ENCODE measurements at places on chromosomes 12 and 14.

- DNase-seq = no peak
These were observed 65.0 kb downstream of the PITPNM2 start for GRCh38 chr12:123085730-123086487.

DNA sequence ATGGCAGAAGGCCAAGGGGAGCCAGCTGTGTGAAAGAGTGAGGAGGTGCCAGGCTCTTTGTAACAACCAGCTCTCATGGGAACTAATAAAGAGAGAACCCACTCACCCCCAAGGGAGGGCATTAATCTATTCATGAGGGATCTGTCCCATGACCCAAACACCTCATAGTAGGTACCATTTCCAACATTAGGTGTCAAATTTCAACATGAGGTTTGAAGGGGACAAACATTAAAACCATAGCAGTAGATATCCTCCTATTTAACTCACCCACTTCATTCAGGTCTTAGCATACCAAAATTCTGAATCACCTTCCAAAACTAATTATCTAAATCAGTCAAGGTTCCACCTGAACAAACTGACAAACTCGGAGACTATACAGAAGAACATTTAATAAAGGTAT, 75.3 kb downstream of the PPFIA2 start:
- no peak for DNase-seq

DNA sequence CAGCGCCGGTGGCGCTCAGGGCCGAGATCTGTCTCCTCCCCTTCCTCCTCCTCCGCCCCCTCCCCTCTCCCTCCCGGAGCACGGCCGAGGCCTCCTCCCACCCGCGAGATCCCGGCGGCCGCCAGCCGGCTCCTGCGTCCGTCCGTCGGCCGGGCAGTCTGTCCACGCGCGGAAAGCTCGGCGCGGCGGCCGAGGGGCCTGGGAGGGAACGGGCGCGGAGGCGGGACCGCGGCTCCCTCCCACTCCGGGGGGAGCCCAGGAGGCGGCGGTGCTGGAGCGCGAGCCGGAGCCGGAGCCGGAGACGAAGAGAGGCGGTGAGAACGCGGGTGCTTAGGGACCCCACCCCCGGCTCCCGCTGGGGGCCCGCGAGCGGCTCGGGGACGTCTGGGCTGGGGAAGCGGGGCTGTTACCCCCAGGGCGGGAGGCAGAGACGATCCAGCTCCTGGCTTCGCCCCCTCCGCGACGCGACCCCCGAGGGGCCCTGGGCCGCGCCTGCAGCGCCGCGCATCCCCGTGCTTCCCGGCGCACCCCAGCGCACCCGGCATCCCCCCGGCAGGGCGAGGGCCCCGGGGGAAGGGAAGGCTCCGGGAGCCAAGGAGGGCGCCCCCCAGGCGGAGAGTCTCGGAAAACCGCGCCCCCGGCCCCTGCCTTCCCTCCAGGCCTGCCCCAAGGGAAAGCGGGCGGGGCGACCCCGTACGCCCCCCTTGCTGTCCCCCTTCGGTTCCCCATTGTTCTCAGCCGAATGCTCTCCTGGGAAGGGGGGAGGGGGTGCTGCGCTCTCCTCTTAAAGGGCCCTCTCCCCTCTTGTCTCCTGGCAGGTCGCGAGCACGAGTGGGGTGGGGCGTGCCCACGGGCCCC, at the start of gene DTX1:
DTX1 (plus strand) TSS at position 100 of the 858 bp plus-strand sequence. CDS start 1,463 bp downstream, outside the sequence.
- no peak for DNase-seq

- DNase-seq = no peak
These were observed 88.4 kb downstream of the TMCC3 start for GRCh38 chr12:94561943-94562411.

DNA sequence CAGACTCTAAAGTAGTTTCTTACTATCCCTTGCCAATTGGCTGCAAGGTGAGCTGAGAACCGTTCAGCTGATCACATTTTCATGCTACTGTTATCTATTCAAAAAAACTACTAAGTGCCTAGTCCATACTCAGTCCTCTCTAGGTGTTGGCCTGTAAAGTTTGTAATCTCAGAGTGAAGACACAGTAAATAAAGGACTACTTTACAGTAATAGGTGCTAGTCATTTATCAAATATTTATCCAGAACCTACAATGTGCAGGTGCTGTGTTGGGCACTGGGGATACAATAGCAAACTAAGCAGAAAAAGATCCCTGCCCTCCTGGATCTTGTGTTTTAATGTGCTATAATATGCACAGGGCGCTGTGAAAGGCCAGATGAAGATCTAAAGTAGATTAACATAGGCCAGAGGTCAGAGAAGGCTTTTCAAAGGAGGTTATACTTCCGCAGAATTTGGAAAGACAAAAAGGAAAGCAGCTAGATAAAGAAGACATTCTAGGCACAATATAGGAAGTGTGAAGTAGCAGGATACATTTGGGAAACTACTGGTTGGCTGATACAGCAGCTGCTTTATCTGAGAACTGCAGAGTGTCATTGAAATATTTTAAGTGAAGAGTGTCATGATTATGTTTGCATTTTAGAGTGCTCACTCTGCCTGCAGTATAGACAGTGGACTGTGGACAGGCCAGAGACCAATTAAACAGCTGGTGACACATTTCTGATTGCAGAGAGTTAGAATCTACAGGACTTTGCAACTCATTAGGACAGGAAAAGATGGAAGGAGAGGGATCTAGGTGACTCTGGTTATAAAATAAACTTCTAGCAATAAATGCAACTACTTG, 8.0 kb upstream of the ACTR10 start:
- DNase-seq = no peak

- DNase-seq = no peak
These were observed 8.4 kb upstream of the TMTC1 start for GRCh38 chr12:29792132-29792531.

DNA sequence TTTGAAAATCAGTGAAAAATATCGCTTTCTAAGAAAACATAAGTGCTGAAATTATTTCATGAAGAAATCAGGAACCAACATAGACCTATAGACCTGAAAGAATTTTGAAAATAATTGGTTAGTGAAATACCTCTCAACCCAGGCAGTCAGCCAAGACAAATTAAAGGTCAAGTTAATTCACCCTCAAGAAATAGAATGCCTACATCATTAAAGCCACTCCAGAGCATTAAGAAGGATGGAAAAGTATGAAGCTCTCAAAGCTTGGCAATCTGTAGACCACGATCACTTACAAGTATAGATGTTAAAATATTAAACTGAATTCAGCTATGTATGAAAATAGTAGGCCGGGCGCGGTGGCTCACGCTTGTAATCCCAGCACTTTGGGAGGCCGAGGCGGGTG, 48.3 kb downstream of the SFSWAP start:
- DNase-seq = no peak

DNA sequence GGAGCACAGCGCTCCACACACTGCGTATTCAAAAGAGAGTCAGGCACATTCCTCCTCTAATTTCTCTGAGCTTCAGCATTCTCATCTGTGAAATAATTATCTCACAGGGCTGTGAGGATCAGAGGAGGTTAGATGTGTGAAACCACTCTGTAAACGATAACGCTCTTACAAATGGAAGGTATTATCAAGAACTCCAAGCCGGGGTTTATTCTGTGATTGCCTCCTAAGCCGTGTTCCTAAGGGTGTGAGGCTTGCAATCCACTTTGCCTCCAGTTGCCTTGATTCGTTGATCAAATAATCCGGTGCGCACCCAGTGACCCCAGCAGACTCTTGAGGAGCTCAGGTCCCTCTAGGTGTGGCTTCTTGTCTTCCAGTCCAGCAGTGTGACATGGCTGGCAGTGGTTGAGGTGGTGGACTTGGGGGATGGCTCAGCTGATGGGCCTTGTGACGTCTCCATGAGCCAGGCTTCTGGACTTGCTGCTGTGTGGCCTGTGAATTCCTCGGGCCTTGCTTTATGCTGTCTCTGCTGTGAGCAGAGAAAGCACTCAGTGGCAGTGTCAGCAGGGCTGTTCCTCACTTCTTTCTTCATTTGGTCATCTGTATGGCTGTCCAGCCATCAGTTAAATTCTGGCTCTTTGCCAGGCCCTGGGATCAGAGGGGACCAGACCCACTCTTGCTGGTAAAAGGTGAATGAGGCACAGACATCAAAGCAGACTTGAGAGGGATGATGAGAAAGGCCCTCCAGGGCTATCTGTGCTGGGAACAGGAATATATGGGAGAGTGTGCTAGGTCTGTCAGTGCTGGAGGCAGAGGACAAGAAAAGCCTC, 71.0 kb downstream of the SLC25A47 start:
- DNase-seq = no peak

- DNase-seq = no peak
These were observed 21.9 kb downstream of the BDKRB1 start for GRCh38 chr14:96277890-96278289.

DNA sequence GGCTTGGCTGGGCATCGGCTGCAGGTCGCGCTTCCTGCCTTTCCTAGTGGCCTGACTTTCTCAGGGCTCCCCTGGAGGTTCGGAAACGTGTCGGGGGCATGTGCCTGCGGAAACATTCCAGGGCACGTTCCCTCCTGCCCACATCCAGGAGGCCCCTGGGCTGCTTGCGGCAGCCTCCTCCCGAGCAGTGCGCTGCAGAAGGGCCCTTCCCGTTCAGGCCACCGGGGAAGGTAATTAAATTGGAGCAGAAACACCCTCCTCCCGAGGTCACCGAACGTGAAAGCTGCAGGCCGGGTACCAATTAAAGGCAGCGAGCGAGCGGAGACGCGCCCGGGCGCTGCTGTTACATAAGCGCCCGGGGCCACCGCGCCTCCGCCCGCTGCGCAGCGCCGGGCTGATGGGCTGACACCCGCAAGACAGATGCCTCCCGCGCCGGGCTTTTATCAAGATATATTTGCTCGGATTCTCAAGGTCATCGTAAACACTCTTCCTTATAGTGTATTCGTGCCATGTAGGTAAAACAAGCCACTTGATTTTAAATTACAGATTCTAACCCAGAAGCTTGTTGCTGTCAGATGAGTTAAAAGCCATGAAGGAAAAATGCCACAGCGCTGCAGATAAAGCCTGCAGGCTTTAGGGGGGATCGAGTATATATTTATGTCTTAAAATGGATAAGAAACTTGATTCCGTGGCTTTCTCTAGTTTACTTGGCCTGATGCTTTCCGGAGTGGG, 31.4 kb downstream of the SSPN start:
- no peak for DNase-seq

DNA sequence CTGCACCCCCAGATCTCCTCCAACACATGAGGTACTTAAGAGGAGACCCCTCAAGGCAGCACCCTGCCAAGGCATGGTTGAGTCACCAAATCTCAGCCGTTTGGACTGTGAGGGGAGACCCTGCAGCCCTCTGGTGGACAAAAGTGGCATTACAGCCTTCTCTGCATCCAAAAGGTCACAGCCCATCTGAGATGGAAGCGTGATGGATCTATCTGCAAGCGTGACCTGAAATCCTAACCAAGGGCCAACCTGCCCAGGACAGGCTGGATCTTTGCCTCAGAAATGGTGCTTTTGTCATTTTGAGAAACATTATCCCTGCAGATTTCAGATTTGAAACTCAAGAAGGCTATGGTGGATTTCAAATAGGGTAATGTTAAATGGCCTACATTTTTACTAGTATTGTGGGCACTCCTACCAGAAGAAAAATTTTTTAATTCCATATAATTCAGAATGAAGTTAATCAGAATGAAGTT, 23.7 kb upstream of the DHRS4 start:
- peak; percentile 80 for DNase-seq

GRCh38 chr12:26360062-26360461, 164.7 kb downstream of the SSPN start:
- DNase-seq = no peak

DNA sequence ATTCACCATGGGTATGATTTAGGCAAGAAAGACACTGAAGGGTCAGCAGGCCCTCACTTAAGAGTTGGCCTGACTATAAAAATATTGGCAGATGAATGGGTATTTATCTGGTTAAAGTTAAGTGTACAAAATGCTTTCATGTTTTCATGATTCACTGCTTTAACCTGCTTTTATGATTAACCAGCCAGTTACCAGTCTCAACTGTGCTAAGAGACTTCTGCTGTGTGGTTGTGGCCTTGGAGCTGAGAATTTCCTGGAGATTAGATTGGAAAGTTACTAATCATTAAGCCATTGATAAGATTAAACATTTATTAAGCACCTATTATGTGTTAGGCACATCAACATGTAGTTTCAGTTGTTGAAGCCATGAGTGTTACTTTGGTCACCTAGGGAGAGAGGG, 68.9 kb downstream of the RASSF8 start:
- DNase-seq = no peak

DNA sequence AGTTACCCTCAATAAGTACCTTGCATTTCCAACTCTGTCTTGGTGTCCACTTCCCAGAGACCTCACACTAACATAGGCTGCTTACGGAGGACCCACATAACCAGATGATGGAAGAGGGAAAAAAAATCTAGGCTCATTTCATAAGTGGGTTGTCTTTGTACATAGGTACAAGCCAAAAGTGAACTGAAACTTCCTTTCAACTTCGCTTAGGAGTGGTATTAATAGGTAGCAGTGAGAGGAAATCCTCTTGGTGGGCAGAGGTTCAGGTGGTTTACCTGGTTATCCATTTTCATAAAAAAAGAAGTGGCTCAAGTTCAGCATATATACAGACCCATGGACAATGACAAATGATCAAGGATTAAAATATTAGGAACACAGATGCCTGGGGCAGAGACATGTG, 35.8 kb upstream of the RNU6-7 start:
- no peak for DNase-seq

- no peak for DNase-seq
These were observed 9.0 kb downstream of the TPH2 start for GRCh38 chr12:71947645-71948105.

GRCh38 chr12:10590966-10591365, 22.4 kb downstream of the MAGOHB start:
- DNase-seq = no peak

GRCh38 chr14:85444635-85445034, 85.3 kb upstream of the FLRT2 start:
- DNase-seq = no peak

- no peak for DNase-seq
These were observed 228.6 kb upstream of the RTL1 start for GRCh38 chr14:101132051-101132571.

DNA sequence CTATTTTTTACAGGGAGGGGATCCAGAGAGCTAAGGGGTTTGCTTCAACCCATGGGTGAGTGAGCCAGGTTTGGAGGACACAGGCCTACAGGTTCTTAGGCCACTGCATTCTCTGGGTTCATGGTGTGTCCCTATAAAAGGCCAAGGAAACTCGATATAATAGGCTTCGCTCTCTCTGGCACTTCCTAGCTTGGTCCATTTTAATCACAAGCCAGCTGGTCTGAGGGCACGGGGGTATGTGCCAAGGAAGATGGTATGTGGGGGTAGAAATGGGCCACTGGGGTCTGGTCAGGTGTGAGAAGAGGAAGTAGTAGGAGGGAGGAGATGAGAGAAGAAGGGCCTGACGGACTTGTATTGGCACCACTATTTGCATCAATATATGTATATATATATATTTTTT, 4.9 kb downstream of the ETV6 start:
- DNase-seq = no peak
